Activated CD4-positive, alpha-beta T cell treated with anti-CD3 and anti-CD28 coated beads, Interleukin-2, amount 50 U/mL, for 24 hours (primary cell): ENCODE measurements at places on chromosomes 1 and 21.

DNA sequence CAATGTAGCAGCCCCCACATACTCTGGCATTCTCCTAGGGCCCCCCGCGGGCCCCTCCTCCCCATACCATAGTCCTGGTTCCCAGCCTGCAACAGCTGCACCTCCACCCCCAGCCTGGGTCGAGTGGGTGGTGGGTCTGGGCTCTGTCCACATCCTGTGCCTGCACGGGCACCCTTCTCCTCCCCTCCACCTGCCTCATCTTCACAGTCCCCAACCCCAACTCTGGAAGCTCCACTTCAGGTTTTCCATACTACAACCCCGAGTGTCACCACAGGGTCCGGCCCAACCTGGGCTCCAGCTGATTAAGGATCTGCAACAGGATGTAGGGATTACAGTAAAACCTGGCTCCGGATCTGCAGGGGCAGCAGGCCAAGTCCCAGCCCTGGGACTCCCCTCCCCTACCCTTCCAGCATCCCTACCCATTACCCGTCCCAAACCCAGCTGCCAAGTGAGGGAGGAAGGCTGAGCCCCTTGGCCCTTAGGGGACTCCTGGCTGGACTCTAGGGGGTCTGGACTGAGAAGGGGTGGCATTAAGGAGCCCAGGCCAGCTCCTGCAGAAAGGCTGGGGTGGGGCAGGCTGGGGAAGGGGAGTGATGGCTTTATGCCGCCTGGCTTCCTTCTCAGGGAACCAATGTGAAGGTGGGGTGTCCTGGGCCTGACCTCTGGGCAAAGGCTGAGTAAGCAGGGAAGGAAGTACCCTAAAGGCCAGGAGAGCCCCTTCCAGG lies 116.8 kb downstream of the CASZ1 start:
- DNase-seq, result no peak

DNA sequence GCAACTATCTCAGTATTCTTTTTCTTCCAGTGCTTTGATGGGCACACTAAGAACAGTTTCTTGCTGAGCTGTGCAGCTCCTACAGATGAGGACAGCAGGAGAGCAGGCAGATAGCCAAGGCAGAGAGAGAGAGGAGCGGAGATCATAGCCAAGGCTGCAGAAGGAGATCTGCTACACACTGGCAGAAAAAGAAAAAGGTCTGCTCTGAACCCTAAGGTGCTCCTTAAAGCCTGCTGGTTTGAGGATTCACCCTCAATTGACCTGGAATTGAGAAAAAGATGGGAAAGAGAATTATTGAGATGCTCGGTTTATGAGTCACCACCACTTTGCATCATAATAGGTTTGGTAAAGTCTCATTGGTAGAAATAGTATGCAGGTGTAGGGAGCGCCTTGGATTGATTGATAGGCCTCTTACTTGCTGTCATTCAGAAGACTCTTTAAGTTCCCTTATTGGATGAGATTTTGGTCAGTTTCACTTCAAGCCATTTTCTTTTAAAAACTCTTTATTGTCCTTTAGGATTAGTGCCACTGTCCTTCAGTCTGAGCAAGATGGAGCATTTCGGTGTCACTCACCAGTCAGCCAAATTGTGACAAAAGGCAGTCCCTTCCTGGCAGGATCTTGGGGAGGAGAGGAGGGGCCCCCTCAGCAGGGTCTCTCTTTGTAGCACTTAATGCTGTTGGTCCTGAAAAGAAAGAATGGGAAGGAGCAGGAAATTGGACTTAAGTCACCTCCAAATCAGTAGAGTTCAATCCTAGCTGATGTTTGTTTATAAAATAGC lies 685.0 kb downstream of the ADGRL2 start:
- no peak for DNase-seq

DNA sequence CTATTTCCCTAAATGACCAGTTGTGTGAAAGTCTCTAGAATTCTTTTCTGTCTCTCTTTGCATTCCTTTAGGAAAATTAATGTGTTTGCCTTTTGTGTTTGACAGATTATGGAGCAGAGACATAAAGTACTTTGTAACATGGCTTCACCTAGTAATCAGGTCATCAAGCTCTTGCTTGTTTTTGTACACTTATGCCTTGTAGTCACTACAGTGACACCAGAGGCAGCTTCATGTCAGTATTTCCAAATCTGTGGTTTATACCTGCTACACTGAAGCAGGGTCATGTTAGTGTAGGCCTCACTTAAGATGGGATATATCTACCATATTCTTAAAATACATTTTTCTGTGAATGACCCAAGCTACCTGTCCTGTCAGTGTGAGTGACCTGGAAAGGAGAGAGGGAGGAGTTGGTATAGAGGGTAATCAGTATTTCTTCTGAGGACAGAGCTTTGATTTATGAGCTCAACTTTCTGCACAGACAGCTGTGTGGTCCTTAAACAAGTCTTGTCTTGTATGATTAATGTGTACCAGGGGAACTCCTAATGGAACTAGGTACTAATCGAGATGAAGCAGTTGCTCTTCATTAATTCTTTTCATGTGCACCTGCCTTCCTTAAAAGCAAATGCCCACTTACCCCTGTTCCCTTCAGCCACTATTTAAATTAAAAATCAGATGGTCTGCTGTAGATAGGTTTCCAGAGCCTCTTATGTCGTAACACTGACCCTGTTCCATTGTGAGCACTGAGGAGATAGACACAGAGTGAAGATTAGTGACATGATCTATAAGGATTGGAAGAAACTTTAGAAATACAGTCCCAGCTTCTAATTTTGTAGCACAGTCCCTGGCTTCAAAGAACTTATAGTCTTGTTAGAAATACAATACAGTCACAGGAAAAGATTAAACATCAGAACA lies 45.7 kb downstream of the MACO1 start:
- no peak for DNase-seq

DNA sequence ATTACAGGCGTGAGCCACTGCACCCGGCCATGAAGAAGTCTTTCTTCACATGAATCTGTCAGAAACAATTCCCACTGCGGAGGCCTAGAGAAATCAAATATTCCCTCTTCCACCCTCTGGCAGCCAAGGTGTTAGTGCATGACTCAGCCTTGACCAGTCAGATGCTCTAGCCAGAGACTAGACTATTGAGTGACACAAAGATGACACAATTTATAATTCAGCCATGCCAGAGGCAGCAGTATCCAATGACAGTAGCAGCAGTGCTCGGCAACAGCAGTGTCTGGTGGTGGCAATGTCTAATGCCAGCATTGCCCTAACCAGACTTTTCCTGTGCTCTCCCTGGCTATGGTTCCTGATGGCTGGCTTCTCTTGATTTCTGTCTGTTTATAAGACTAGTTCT lies 8.7 kb downstream of the CTXND2 start:
- DNase-seq, result no peak

DNA sequence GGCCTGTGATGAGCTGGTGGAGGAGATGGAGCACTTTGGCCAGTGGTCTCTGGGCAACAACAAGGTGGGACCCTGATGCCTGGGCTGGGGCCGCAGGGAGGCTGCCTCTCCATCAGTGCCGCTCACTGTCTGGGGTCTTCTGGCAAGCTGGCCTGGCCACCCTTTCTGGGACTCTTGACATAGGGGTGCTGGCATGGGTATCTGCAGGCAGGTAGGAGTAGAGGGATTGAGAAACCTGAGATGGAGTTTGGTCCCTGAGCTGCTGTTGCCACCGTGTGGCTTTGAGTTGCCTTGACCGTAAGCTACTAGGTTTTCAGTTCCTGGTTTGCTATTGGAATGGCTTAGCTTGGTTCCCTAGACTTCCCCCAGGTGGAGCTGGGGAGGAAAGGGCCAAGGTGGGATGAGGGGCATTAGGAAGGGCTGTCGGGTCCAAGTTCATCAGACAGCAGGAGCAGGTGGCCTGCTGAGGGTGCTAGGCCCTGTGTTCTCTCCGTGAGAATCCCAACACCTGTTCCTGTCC lies 13.2 kb upstream of the MFN2 start:
- no peak for DNase-seq

DNA sequence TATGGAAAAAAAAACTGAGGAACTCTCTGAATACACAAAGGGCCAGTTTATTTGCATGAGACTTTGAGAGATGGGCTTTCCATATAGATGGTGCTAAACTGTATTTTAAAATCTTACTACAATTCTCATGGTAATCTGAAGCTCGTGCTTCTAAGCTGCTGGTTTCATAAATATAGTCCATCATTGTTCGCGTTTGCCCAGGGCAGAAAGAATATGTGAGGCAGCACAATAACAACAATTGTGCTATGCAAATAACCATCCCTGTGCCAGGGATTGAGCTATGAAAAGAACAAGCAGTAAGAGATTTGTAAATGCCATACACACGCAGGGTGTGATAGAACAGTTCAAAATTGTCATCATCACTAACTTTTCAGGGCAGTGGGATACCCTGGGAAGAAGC lies 4.9 kb upstream of the EPS15 start:
- DNase-seq, result no peak

GRCh38 chr1:77057994-77058585 lies 161.1 kb downstream of the PIGK start:
- DNase-seq, result no peak

GRCh38 chr1:242468784-242469183 lies 55.7 kb downstream of the PLD5 start:
- no peak for DNase-seq

GRCh38 chr1:194292966-194293365 lies 1106.6 kb upstream of the B3GALT2 start:
- DNase-seq, result no peak

GRCh38 chr21:43825936-43826622 lies 36.7 kb downstream of the RRP1 start:
- no peak for DNase-seq

DNA sequence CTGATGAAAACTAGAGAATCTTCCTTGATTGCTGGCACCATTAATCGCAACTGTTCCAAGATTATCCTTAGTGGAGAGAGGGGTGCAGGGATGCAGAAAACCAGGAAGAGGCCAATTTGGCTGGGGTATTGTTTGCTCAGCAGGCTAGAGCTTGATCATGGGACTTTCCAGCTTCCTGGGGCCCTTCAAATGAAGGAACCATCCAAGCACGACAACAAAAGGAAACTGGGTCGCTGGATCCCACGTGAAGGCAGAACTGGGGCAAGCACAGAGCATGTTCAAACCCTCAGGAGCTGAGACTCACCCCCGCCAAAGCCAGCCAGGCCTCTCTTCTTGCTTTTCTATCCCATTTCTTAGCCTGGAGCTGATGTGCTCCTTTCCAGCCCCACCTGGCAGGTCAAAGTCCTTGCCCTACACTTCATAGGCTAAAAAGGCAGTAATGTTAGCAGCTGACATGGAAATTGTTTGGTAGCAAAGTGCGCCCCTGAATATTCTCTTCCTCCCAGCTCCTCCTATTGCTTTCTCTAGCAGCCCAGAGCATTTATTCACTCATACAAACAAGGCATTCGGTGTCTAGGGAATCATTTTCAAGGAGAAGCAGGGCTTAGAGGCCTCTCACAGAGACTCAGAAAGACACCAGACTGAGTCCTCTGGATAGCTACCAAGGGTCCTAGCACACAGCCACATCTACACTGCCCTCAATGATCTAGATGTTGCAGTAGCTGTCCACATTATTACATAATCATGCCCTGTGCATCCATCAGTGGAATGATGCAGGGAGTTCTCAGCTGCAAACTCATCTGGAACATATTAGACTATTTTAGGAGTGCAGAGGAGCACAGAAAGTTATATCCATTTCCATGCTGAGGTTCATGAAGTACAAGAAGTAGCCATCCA lies 11.5 kb downstream of the KCNA2 start:
- no peak for DNase-seq

DNA sequence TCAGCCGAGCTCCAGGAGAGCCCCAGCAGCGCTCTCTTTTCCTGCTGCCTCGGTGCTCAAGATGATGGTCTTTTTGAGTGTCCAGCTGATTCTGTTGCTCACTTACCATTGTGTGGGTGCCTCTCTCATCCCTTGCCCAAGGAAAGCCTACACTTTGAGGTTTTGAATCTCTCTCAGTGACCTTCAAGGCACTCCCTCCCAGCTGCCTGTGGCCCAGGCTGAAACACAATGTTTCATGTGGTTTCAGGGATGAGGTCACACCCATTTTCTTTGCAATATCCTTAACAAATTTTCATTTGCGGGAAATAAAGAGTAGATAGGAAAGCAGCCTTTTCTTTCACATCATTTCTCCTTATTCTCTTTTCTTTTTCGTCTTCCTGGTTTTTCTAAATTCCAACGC lies 12.6 kb upstream of the MRPS14 start:
- no peak for DNase-seq

DNA sequence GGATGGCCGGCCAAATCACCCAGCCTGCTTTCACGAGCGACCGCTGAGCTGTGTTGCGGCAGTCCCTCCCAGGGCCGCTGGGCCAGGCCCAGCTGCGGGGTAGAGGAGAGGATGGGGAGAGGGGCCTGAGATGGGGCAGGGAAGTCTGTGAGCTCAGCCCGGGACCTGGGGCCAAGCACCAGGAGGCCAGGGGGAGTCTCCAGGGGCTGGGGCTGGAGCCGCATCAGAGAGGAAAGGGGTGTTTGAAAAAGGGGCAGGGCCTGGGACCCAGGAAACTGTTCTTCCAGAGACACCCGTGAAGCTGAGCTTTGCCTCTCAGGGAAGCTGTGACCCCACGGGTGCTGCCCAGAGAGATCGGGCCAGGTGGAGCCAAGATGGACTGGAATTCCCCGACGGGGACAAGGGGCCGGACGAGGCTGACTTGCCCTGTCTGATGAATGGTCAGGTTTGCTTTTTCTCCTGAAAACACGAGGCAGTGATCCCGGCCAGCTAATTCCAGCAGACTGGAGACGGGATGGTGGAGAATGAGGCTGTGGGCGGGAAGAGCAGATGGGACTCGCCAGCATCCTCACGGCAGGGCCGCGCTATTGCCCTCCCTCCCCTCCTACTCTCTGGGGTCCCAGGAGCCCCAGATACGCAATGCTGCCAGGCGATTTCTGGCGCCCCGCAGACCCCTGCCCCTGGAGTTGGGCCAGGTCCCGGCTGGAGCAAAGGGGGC lies 40.3 kb upstream of the COL18A1 start:
- no peak for DNase-seq

DNA sequence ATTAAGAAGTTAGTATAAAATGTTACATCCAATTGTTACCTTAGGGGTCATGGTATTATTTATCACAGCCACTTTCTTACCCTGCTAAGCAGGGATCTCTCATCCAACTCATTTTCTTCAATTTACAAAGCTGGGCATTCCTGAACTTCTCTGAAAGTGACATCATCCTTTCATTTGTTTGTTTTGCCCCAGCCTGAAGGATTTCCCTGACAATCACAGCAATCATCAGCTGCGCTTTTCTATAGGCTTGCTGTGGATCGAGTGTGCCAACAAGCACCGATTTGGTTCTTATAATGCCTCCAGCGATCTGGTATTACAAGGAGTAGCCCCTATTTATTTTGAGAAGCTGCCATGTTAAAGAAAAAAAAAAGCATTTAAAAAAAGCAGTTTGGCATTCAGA lies 240.2 kb downstream of the USH2A start:
- DNase-seq, result no peak

DNA sequence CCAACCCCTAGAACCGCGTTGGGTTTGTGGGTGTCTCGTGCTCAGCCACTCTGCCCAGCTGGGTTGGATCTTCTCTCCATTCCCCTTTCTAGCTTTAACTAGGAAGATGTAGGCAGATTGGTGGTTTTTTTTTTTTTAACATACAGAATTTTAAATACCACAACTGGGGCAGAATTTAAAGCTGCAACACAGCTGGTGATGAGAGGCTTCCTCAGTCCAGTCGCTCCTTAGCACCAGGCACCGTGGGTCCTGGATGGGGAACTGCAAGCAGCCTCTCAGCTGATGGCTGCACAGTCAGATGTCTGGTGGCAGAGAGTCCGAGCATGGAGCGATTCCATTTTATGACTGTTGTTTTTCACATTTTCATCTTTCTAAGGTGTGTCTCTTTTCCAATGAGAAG lies 18.7 kb downstream of the TFF3 start:
- DNase-seq, result no peak

- no peak for DNase-seq
These were observed 349.4 kb upstream of the NFIA start for GRCh38 chr1:60732977-60733401.
